NCI-H510A treated with DMSO at 0.1 percent for 48 hours (cell line): ENCODE measurements at places on chromosomes 3 and 15.

DNA sequence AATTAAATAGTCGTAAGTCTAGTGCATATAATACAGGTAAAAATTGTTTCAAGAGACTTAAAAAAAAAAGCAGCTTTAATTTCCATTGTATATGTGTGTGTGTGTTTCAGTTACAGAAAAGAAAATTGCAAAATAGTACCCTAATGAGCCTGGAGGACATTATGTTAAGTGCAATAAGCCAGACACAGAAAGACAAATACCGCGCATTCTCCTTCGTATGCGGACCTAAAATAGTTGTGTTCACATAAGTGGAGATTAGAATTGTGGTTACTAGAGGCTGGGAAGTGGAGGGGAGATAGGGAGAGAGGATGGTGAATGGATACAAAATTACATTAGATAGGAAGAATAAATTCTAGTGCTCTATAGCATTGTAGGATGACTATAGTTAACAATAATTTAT is 3.6 kb downstream of the MESD start:
- DNase-seq, result no peak

DNA sequence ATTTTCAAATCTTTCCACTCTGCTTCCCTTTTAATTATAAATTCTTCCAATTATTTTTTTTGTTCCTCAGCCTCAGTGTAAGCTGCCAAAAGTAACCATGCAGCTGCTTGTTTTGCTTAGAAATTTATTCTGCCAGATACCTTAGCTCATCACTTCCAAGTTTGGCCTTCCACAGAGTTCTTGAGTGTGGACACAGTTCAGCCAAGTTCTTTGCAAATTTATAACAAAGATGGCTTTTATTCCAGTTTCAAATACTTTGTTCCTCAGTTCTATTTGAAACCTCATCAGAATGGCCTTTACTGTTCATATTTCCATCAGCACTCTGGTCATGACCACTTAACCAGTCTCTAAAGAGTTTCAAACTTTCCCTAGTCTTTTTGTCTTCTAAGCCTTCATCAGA is 10.3 kb downstream of the RTP1 start:
- DNase-seq, result no peak

- no peak for DNase-seq
Observed at GRCh38 chr15:27906802-27907201, 192.3 kb downstream of the OCA2 start.

DNA sequence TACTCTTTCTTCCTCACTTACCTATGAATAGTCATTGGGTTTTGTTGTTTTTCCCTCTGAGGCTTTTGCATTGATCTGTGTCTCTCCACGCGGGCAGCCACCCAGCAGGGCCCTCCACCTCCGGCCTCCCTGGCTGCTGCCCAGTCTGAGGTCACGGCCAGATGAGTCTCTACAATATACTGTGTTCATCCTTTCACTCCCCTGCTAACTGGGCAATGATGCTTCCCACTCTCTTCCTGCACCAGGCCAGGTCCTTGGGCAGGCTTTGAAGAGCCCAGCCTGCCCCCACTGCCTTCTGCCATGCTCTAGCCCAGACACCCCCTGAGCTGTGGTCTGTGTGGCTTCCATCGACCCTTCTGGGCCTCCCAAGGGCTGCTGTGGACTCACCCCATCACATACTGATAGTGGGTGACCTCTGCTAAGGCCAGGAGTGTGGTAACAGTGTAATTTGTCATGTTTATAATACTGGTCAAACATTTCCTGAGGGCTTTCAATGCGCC is 18.0 kb downstream of the PDIA5 start:
- no peak for DNase-seq

- no peak for DNase-seq
Observed at GRCh38 chr3:177295116-177295515, 97.8 kb upstream of the TBL1XR1 start.

- no peak for DNase-seq
Observed at GRCh38 chr3:134320749-134321148, 53.5 kb downstream of the AMOTL2 start.

DNA sequence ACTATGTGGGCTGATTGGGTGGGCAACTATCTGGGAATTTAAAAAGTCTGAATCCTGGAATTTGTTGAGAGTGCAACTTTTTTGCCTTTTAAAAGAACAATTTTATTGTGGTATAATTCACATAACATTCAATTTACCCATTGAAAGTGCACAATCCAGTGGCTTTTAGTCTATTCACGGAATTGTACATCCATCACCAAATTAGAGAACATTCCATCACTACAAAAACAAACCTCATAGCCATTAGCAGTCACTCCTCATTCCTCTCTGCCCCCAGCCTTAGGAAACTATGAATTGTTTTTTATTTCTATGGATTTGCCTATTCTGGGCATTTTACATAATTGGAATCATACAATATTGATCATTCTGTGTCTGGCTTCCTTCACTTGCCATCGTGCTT is 101.8 kb upstream of the ALDH1A3 start:
- DNase-seq, result no peak

- no peak for DNase-seq
Observed at GRCh38 chr15:50163719-50164410, 18.1 kb upstream of the SLC27A2 start.

DNA sequence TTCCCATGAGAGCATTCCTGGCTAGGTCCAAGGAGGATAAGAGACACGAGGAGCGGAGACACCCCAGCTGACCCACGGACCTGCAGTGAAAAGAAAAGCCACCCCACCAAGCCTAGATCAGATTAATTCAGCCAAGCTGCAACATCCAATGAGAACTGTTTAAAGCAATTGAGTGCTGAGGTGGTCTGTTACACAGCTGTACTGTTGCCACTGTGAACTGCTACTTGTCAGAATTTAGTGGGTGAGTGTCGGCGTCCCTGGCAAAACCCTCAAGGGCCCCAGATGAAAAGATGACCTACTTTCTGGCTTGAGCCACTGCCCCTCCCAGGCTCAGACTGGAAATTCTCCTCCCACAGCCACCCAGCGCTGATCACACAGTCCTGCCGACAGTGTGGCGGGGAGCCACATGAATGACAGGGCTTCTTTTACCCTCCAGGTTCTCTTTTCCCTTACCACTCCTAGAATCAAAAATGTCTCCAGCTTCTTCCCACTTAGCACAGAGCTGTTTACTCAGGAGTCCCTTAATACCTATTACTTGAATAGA is 26.4 kb upstream of the KBTBD12 start:
- no peak for DNase-seq

- no peak for DNase-seq
Observed at GRCh38 chr3:123546133-123546755, 38.6 kb downstream of the HACD2 start.
